ENCODE measurements at places on chromosomes 5 and 9. TPM values are rescaled to one million over a fixed set of nuclear protein-coding genes. Genes with fewer than 3 reads are reported as not detected.

GRCh38 chr5:146681585-146682105, 165.7 kb upstream of the GPR151 start:
- no peak for DNase-seq

GRCh38 chr5:57032151-57032551, 80.2 kb upstream of the MIER3 start:
- peak; percentile 68 for DNase-seq

DNA sequence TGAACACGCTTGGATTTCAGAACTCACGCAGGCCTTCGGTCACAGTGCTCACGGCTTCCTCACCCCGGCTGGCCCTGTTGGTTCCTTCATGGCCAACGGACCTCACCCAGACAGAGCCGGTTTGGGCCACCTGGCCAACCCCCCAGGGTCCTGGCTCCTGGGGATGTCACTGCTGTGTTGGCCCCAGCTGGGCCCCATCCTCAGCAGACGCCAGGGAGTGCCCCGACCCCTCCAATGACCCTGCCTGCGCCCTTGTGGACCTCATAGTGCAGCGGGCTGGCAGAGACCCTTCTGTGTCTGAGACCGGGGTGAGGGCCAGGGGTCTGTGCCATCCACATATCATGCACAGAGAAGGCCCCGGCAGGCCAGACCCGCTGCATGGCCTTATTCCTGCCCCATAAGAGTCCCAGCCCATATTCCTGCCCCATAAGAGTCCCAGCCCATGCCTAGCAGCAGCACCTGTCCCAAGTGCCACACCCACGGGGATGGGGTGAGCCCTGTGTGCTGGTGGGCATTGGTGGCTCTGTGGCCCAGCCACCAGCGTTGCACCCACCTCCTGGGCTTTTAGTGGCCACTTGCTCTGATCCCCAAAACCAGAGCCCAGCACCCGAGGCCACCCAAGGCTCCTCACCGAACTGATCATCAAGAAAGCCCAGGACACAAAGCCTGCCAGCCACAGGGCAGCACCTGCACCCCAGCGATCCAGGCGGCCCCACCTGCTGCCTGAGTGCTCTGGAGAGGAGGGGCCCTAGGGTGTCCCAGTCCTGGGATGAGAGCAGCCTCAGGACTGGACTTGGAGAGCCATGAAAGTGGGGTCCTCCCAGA, 1.3 kb upstream of the LPCAT1 start:
- peak; percentile 62 for DNase-seq

DNA sequence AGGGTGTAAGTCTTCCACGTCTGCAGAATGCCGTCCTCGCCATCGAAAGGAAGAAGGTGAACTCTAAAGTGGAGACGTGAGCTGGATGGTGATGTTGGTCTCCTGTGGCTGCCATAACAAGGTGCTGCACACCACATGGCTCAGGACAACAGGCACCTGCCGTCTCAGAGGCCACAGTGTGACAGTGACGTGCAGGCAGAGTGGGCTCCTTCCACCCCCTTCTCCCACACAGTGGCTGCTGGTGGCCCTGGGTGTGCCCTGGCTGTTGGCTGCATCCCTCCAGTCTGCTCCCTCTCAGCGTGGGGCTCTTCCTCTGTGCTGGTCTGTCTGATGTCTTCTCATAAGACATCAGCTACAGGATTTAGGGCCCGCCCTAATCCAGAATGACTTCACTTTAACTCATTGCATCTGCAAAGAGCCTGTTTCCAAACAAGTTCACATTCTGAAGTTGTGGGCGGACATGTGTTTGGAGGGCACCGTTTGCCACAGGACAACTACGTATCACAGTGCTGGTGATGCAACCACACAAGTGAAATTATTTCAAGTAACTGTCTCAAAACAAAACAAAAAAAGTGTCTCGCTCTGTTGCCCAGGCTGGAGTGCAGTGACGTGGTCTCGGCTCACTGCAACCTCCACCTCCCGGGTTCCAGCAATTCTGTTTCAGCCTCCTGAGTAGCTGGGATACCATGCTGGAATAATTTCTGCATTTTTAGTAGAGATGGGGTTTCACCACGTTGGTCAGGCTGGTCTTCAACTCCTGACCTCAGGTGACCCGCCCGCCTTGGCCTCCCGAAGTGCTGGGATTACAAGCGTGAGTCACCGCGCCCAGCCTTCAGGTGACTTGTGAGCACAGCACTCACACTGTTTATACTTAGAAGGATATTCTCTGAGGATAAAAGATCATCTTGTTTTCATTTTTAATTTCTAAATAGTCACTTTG, 31.2 kb upstream of the CLPTM1L start:
- no peak for DNase-seq

DNA sequence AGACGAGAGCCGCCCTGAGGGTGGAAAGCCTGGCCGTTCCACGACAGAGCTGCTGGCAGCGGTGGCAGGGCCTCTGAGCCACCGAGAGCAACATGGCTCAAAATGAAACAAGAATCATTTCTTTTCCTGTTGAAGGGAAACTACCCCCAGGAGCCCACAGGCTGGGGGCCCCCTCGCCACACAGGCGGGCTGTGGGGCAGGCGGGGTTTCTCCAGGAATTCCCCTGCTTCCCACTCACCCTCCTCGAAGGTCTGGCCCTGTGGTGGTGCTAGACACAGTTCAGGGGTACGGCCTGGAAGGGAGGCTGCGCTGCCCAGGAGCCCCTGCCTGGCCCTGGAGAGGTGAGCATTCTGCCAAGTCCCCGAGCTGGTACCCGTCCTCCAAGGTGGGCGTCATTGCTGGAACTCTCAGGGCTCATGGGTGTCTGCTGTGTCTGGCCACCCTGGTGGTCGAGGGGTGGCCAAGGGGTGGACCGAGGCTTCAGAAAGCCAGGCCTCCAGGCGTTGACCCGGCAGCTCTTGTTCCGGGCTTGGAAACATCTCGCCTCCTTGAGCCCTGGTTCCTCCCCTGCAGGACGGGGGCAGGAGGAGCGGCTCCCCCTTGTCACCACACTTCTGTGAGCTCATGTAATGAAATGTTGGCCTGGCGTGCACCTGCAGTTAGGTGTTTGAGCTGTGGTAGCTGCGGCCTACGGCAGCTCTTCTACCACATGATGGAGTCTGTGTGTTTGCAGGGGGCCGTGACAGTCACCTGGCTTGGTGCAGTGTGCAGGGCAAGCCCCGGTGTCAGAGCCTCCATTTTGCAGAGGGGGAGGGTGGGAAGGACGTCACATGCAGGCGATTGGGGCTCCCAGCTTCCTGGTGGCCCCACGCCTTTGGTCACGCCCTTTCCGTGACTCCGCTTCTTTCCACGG, 65.3 kb downstream of the RXRA start:
- DNase-seq, result no peak

DNA sequence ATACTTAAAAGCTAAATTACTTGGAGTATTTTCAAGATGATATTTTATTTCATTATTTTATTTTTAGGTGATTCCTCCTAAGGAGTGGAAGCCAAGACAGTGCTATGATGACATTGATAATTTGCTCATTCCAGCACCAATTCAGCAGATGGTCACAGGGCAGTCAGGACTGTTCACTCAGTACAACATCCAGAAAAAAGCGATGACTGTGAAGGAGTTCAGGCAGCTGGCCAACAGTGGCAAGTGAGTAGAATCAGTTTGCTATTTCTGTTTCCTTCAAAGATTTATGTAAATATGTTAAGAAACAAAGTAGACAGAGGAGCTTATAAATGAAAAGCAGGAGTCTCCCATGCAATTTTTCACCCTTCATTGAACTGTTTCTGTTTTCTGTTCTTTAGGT, 47.8 kb downstream of the KDM4C start:
- no peak for DNase-seq

- DNase-seq, result no peak
Measured at GRCh38 chr9:86424251-86424891, 70.2 kb upstream of the TUT7 start.

- DNase-seq, result no peak
Measured at GRCh38 chr9:108850293-108850897, 5.4 kb downstream of the ACTL7B start.

GRCh38 chr5:11711932-11712331, 192.3 kb downstream of the CTNND2 start:
- no peak for DNase-seq

GRCh38 chr9:76453785-76454184, 5.2 kb upstream of the GCNT1 start:
- no peak for DNase-seq

DNA sequence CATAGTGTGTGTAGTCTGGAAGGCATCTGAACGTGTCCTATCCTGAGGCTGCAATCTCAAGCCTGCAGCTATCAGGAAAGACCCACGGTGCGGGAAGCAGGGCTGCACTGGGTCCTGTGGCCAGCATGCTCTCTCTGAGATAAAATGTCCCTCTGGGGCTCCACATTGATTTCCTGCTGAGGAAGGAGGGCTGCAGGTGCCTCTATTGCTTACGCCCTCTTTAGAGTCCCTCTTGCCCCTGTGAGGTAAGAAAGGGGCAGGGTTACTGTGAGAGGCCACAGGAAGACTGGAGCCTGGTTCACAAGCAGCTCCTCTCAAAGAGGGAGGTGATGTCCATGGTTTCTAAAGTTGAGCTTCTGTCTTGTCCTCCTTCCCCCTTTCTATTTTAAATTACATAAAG, 299.9 kb upstream of the RFX3 start:
- DNase-seq, result no peak

GRCh38 chr9:109473329-109473728, 24.8 kb downstream of the PTPN3 start:
- no peak for DNase-seq

GRCh38 chr9:35306283-35306682, 144.5 kb downstream of the UNC13B start:
- no peak for DNase-seq

- DNase-seq, result no peak
Measured at GRCh38 chr9:129486756-129487657, 133.9 kb downstream of the C9orf50 start.

GRCh38 chr5:150757087-150757649, 1.6 kb downstream of the DCTN4 start:
- DNase-seq, result no peak

- DNase-seq, result no peak
Measured at GRCh38 chr9:127506814-127507750, 55.8 kb downstream of the LRSAM1 start.

GRCh38 chr5:73296772-73297171, 123.8 kb downstream of the TMEM174 start:
- DNase-seq, result no peak

DNA sequence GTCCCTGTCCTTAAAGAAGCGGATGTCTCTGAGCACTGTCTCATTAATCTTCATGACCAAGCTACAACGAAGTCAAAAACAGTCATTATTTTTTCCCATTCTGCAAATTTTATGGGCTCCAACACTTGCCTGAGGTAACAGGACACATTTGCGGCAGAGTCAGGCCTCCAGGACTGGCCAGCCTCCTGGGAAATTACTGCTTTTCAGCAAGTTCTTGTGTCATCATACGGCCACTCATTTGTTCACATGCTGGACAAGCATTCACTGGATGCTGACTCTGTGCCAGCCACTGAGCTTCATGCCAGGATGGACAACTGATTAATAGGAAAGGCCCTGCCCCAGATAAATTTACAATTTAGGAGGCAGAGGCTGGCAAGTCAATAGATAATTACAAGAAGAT, 305.7 kb downstream of the ACTL7B start:
- DNase-seq, result no peak

DNA sequence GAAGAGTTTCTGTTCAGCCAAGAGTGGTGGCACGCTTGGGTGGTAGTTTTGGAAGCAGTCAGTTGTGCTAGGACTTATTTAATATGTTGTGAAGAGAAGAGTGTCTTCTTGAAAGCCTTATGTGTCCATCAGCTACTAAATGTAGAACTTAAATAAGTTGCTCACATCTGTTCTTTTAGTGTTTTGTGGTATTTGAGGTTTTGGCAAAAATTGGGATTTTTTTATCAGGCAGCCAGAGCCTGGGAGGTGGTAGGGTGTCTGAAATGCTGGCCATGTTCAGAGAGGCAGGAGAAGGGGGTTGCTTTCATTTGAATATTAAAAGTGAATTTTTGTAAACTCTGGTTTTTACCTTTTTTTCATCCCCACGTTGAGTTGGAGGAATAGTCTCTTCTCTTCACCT, 24.2 kb upstream of the ZBTB34 start:
- DNase-seq, result no peak

GRCh38 chr9:13957089-13957488, 356.9 kb downstream of the NFIB start:
- DNase-seq, result no peak

DNA sequence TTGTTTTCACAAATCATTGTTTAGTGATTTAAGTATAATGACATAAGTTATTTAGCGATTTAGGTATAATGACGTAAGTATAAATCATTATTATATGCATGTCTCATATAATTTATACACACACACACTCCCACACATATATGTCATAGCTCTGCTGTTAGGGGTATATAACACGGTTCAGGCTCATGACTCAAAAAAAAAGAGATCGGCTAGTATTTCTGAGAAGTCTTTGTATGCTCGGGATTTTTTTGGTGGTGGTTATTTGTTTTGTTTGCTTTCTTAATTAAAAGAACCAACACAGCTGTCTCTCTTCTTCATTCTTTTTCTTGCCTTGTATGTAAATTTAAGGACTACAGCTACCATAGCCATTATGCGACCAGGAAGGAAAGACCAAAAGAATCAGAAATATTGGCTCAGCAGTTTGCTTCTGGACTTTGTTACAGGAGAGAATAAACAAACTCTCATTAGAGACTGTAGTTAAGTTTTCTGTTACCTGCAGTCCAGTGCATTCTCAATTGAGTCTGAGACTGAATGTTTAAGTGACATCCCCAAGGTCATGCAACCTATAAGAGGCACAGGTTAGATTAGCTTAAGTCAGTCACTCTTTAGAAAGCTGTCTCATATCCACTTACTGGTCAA, 83.2 kb upstream of the NREP start:
- DNase-seq, result no peak

- peak; percentile 85 for DNase-seq
Measured at GRCh38 chr9:94157050-94157801, 73.0 kb downstream of the PTPDC1 start.

DNA sequence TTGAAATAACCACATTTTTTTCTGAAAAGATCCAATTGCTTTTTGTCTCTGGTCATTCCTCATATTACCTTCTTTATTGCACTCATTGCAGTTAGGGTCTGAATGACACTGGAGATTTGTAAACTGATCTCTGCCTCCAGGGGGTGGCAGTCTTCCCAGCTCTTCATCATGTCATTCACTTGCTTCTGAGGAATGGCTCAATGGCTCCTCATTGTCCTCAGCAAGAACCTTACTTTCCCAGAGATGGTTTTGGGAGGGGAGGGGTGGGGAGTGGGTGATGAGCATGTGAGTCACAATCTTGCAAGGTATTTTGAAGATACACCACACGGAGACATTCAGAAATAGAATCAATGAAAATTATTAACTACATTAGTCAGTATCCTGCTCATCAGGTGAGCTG, 159.8 kb upstream of the GAS1 start:
- no peak for DNase-seq

- DNase-seq, result no peak
Measured at GRCh38 chr9:98024702-98025101, 31.8 kb upstream of the NANS start.

GRCh38 chr9:93261735-93262523, 78.0 kb downstream of the WNK2 start:
- DNase-seq, result no peak

ECM2 gene
- total RNA-seq, result 5.0 TPM

ARL14EPL gene
- total RNA-seq, result not detected

SLC25A48 gene
- total RNA-seq, result 4.5 TPM

DOCK8 gene
- 13.5 TPM for total RNA-seq

ANKH gene
- 85.4 TPM for total RNA-seq

JADE2 gene
- 36.2 TPM for total RNA-seq

CDC23 gene
- 21.9 TPM for total RNA-seq

HRCT1 gene
- 24.8 TPM for total RNA-seq

SLC1A1 gene
- 16.8 TPM for total RNA-seq

PPP3R2 gene
- not detected for total RNA-seq

NMUR2 gene
- not detected for total RNA-seq

LHX2 gene
- total RNA-seq, result not detected

FOXD4L4 gene
- 0.27 TPM for total RNA-seq
